ENCODE measurements at places on chromosomes 7 and 10.
A peak's percentile ranks its signal among the peaks of the same experiment; 100 is the strongest.

DNA sequence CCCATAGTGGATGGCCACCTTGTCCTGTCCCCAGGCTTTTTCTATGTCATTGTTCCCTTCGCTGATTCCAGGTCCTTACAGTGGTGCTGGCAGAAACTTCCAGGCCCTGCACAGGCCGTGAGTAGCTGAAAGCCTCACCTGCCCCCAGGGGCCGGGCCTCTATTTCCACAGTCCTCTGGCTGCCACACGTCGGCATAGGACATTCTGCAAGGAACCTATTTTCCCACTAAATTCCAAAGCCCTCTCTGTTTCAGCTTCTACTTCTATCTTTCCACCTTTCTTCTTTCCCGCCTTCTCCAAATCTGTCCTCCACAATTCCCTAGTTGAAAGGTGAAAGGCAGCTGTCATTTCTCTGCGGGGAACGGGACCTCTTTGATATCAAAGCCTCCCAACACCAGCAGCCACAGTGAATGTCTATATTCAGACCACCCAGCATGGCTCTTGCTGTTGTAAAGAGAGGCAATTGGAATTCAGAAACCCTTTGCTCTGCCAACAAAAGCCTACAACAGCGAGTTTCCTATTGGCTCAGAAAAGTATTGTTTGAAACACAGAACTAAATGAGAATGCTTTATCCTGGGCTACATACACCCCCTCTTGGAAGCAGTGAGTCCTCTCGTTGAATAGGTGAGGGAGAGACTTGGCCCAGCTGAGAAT, 607.7 kb downstream of the GALNT17 start:
- no peak for DNase-seq

DNA sequence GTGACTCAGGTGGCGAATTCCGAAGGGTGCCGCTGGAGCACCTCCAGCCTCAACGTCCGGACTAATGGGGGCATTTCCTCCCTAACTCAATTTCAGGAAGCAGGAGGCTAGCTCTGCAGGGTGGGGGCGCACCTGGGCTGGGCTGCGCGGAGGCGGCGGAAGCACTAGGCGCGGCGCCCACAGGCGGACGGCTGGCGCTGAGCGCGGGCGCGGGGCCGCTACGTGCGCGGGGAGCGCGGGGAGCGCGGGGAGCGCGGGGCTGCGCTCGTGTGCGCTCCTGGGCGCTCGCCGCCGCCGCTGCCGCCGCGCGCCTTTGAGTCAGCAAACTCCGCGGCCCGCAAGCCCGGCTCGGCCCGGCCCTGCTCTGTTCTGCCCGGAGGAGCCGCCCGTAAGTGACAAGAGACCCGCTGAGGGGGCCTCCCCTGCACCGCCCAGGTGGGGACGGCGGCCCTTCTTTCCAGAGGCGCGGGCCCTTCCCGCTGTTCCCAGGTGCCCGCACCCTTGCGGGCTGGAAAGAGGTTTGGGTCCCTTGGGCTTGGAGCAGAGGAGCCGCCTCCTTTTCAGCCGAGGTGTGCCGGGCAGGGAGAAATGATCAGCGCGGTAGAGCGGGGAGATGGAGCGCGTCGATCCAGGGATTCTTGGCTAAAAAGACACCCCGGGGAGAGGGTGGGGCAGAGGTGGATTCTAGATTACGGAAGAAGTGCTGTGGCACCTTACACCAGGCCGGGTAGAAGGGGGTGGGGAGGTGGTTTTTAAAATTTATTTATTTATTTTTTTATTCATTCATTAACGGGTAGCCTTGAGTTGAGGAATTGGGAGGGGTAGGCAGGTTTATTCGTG, at the start of gene SNX10:
TSS of gene SNX10 (plus strand) at position 164 of the 840 bp plus-strand sequence. CDS start 54,581 bp downstream, outside the sequence.
- peak; percentile 46 for DNase-seq

GRCh38 chr10:123274306-123275135, 120.3 kb downstream of the BUB3 start:
- no peak for DNase-seq

DNA sequence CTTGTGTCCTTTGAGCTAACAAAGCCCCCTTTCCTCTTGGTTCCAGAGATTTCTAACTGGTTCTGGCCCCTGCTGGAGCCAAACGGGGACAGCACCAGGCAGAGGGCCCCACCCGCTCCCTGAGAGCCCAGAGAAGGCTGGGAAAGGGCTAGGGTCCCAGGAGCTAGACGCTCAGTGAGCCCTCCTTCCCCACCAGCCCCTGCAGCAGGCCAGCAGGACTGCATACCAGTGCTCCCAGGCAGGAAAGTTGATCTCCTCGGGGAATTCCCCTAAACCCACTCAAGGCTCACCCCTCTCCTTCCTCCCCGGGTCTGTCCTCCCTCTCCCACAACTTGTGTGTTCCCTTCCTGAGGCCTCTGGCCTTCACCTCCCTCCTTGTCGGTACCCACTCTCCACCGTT, 47.7 kb downstream of the PAX2 start:
- DNase-seq, result no peak

DNA sequence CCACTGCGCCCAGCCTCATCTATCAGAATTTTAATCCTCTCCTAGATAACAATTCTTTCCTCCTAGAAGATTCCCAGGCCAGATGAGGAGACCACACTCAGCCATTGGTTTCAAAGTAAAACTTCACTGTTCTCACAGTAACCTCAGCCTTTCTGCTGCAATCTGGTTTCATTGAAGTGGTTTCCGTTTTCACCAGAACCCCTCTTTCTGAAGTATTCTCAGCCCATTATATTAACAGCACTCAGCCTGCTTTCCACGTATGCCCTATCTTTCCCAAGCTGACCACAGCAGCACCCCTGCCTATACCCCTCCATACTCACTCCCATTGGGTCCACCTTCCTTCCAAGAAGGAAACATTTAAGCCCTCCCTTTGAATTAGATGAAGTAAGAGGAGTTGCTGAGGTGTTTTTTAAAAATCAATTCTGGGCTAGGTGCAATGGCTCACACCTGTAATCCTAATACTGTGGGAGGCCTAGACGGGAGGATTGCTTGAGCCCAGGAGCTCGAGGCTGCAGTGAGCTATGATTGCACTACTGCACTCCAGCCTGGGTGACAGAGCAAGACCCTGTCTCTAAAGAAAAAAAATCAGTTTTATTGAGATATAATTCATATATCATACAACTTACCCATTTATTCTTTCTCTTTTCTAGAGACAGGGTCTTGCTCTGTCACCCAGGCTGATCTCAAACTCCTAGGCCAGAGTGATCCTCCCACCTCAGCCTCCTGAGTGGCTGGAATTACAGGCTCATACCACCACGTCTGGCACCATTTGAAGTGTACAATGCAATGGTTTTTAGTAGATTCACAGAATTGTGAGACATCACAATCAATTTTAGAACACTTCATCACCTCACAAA, 11.3 kb downstream of the PLAU start:
- no peak for DNase-seq

DNA sequence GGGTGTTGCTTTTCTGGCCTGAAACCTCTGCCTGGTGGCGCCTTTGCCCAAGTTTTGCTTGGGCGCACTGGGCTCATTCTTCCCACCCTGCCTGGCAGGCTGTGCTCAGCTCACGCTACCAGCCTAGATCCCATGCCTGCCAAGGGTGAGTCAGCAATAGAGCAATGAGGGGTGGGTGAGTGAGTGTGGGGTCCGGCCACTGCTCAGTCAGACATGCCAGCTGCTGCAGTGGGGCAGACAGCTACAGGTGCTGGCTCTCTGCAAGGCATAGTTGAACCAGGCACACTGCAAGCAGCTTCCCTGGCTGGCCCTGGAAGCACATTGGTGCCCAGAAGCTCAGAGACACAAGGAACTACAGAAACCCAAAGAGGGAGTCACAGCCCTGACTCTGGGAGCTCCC, 680.9 kb upstream of the LRRTM3 start:
- no peak for DNase-seq
